ENCODE measurements at places on chromosomes 6 and 20.

DNA sequence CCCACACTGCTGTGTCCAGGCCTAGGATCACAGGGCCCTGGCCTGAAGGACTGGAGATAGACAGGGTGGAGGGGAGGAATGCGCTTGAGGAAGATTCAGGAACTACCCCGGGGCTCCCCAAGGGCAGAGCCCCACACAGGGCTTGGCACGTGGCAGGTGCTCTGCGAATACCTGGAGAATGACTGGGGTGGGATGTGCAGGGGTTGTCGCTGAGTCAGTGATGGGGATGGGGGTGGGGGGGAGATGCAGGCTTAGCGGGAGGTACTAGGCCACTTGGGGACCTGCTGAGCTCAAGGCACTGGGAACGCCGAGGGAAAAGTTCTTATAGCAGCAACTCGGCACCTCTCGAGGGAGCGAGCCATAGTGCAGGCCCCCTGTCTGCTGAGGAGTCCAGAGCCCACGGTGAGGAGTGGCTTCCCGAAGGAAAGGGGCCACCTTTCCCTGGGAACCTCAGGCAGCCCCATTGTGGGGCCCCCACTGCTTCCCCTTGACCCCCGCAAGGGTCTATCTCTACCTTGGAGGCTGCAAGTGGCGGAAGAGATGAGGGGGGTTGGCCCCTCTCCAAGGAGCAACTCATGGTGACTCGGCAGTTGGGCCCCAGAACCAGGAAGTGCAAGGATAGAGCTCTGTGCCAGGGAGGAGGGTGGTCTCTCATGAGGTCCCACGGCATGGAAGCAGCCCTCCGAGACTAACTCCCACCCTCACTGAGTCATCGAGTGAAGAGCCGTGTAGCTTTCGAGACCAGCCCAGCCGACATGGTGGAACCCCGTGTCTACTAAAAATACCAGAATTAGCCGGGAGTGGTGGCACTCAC is 33.1 kb downstream of the SRC start:
- peak; percentile 61 for DNase-seq

DNA sequence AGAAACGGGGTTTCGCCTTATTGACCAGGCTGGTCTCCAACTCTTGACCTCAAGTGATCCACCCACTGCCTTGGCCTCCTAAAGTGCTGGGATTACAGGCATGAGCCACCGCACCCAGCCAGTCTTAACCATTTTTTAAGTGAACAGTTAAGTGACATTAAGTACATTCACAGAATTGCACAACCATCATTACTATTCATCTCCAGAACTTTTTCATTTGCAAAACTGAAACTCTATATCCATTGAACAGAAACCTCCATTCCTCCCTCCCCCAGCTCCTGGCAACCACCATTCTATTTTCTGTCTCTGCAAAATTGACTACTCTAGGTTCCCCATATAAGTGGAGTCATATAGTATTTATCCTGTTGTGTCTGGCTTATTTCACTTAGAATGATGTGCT is 59.7 kb downstream of the PLCB4 start:
- DNase-seq = no peak

GRCh38 chr6:136426627-136427377 is 123.4 kb downstream of the MAP7 start:
- DNase-seq = no peak

DNA sequence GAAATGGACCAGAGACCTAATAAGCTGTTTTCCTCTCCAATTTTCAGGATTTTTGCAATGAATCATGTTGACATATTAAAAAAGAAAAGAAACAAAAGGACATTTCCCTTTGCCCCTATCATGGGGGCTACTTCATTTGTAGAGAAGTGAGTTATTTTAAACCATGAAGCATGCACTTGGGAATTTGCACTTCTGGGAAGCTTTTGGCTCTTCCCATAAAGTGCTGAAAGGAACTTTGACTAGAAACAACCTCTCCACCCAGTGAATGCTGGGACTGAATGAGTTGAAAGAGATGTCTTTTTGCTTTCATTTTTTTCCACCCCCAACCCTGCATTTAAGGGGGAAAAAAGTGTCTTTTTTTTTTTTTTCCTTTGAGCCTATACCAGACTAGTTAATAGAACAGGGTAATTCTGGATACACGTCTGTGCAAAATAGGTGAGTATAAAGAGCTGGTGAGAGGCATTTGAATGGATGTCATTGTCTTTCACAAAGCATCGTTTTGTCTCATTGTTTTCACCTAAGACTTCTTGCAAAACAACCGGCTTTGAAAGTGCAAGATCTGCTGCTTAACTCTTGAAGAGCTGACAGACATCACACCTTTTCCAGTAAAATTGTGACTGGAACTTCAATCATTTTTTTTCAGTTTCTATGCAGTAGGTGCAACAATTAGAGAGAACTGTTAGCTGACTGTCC is 138.7 kb upstream of the BACH2 start:
- no peak for DNase-seq

GRCh38 chr6:127967708-127968107 is 66.8 kb upstream of the THEMIS start:
- DNase-seq = no peak

DNA sequence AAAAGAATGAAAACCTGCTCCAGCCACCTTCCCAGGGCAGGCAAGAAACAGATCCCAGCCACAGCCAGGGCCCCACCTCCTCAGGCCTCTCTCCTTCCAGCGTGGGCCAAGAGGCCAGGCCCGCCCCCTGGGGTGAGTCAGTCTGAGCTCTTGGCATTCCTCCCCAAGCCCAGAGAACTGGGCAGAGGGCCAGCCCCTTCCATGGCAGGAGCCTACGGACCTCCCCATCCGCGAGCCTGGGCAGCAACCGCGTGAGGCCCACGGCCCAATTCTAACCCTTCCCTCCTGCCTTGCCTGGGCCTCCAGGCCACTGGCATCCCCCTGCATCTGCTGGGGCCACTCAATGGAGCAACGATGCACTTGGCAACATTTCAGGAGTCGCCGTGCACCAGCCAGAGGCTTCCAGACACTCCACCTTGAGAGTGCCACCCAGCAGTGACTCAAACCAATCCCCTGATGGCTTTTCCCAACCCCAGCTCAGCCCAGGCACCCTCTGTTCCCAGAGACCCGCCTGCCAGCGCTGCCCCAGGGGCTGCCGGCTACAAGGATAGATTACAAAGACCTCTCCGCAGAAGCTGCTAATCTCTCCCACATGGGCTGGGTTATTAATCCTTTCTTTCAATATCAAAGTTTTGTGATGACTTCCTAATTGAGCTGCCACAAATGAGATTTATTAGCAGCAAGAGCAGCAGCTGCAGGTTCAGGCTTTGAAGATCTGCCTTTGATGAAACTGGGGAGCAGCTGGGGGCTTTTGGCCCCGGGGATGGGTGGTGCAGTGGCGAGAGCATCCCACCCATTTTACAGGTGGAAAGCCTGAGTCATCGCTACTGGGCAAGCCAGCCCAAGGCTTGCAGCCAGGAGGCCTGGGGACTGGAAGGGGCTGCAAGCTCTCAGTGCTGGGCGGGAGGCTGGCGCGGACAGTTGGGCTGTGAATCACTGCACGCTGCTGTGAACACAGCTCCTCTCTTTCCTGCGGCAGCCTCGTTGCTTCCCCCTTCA is 85.7 kb downstream of the NFATC2 start:
- DNase-seq = peak; percentile 80

GRCh38 chr6:34922177-34922663 is 33.2 kb downstream of the ANKS1A start:
- DNase-seq = no peak

DNA sequence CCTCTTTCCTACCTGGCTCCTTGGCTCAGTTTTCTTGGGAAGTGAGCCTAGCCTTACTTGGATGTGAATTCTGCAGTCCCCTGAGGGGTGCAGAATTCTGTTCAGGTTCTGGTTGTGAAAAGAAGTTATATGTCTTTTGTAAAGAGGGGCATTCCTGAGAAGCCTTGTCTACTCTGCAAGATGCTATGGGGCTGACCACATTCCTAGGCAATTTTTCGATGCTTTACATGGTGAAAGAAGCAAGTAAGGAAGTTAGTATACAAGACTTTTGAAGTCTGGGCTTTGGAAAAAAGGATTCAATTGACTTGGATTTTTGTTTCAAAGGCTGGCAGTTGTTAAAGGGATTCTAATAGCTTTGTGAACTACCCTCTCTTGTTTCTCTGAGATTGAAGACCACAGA is 167.9 kb upstream of the STMND1 start:
- DNase-seq = no peak

- peak; percentile 61 for DNase-seq
Observed at GRCh38 chr6:35088281-35089215, 52.6 kb downstream of the TCP11 start.

DNA sequence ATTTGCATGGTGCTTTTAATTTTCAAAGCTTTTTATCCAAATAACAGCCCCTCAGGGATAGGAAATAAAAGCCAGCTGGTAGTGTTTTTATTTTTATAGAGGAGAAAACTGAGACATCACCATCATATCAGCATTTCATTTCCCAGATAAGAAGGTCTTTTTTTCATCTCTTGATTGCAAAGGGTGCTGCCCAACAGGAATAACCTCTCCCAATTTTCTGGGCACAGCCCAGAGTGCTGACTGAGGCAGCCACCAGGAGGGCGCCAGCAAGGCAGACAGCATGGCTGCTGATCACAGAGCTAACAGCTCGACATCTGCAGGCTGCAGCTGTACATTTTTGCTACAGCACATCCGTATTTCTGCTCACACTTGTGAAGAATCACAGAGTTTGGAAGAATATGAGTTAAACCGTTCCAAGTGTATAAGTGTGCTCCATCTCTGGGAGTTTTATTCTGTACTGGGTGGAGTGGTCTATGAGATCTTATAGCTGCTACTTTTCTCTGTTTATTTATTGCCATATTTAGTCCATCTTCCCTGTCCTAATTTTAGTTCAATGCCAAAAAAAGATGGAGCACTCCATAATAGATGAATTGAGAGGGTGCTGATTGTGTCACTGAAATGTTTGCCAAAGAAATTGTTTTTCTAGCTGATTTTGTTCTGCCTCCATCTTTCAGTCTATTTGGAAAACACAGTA is 85.5 kb upstream of the C20orf144 start:
- DNase-seq = no peak

- no peak for DNase-seq
Observed at GRCh38 chr20:50246367-50247195, 56.0 kb downstream of the CEBPB start.

DNA sequence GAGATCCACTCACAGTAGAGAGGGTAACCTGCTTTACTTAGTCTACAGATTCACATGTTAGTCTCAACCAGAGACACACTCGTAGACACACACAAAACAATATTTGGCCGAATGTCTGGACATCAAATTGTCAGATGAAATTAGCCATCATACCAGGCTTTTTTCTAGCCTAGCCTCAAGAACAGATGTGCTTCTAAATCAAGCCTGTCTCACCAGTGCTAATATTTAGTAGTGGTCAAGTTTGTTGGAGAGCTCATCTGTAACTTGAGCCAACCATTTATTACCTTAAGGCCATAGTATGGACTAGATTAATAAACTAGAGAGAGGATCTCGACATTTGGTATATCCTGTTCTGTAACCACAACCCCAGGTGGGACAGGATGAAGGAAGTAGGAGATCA is 1118.8 kb upstream of the MAP3K7 start:
- DNase-seq = no peak

- DNase-seq = no peak
Observed at GRCh38 chr6:5338177-5338960, 77.1 kb downstream of the FARS2 start.

DNA sequence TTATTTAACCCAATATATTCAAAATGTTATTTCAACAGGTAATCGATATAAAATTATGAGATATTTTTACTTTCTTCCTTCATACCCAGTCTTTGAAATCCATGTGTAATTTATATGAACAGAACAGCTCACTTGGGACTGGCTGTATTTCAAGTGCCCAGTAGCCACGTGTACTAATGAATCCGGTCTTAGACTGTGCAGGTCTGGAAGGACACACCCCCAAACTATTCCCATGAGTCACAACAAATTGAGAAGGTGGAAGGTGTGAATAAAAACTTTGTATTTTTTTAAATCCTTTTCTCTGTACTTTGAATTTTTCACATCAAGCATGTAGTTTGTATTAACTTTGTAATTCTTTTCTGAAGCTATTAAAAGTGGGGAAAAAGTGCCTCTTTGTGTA is 2.8 kb downstream of the UNC5CL start:
- no peak for DNase-seq

- DNase-seq = no peak
Observed at GRCh38 chr6:52984247-52984646, 10.8 kb downstream of the GSTA4 start.

GRCh38 chr6:38783443-38784228 is 68.5 kb downstream of the DNAH8 start:
- no peak for DNase-seq

DNA sequence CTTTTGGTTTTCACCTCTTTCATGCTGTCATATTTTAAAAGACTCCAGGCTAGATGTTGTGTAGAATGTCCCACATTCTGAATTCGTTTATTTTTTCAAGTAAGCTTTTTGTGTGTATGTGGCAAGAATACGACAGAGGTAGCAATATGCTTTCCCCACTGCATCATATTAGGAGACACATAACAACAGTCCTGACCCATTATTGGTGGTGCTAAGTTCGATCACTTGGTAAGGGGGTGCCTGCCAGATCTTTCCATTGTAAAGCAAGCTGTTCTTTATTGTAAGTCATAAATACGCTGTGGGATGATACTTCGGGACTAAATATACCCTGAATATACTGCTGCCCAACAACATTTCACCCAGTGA is 588 bp upstream of the NCOA3 start:
- DNase-seq = no peak

- no peak for DNase-seq
Observed at GRCh38 chr6:94269256-94269655, 849.9 kb upstream of the EPHA7 start.

GRCh38 chr6:146795479-146796133 is 196.8 kb downstream of the ADGB start:
- no peak for DNase-seq

GRCh38 chr6:55674672-55675071 is 95.7 kb upstream of the HMGCLL1 start:
- no peak for DNase-seq

DNA sequence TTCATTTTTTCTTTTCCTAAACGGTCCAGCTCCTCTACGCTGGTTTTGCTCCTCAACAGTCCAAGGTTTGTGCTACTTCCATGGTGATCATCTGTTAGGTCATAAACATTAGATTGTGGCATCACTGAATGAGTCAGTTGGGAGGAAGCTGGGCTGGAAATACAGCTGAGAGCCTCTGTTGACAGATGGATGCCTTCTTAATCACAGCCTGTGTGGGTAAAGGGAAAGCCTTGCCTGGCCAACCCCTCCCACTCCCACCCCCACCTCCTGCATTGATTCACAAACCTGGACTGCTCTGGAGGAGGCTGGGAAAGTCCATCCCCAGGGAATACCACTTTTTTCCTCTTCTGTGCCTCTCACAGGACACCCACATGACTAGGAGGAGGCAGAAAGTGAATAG is 180.6 kb upstream of the CCN2 start:
- DNase-seq = peak; percentile 93

- no peak for DNase-seq
Observed at GRCh38 chr20:51365670-51366069, 176.8 kb downstream of the NFATC2 start.

DNA sequence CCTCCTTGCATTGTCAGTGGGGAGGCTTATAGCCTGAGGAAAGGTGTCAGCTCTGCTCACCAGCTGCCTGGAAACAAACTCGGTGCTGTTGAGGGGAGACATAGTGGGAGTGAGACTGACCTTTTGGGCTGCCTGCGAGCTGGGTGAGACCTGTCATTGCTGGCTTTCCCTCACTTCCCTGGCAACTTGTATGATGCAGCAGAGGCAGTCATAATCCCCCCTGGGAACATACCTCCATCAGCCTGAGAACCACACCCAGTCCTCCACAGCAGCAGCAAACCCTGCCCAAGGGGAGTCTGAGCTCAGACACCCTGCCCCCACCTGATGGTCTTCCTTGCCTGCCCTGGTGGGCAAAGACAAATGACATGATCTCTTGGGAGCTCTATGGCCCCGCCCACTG is 521.2 kb upstream of the IMPG1 start:
- DNase-seq = no peak

GRCh38 chr6:149033454-149033853 is 284.1 kb upstream of the TAB2 start:
- DNase-seq = no peak

All from ascending aorta (tissue), 2 donors.